Dermis blood vessel endothelial cell (primary cell): ENCODE measurements at places on chromosomes 13 and 19.

DNA sequence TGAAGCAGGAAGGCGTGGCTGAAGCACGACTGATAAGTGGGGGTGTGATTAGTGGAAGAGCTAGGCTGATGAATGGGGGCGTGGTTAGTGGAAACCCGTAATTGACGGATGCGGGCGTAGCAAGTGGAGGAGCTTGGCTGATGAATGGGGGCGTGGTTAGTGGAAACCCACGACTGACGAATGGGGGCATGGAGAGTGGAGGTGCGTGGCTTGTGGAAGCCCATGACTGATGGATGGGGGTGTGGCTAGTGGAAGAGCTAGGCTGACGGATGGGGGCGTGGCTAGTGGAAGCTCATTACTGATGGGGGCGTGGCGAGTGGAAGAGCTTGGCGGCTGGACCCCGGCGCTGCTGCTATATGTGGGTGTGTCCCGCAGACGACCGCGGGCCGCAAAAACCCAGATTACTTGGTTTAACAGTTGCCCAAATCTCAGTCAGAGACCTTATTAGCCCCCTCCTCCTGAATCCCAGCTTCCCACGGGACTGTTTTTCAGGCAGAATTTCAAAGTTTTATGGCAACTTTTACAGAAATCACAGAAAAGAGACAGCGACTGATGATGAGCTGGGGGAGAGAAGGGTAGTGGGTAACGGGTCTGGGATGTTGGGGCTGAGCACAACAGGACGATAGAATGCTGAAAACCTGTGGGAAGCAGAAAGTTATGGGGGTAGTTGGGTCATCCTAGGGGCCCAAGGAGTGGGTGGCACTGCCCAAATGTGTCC is 9.0 kb upstream of the MEIS3 start:
- peak; percentile 99 for DNase-seq

GRCh38 chr19:32317086-32317485 is 28.3 kb upstream of the ZNF507 start:
- DNase-seq = no peak

- peak; percentile 9 for DNase-seq
Observed at GRCh38 chr13:45595965-45596364, 19.6 kb downstream of the ERICH6B start.

- no peak for DNase-seq
Observed at GRCh38 chr19:48681127-48681470, 8.3 kb upstream of the NTN5 start.

DNA sequence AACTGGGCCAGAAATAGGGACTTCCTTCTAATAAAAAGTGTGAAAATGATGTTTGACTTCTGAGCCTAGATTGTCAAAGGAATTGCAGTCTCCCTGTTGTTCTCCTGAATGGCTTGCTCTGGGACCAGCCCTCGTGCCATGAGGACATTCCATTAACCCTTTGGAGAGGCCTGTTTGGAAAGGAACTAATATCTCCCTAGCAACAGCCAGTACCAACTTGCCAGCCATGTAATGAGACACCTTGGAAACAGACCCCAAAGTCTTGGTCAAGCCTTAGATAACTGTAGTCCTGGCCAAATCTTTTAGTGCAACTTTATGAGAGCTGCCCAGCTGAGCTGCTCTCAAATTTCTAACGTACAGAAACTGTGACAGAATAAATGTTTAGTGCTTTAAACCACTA is 8.2 kb upstream of the SIAH3 start:
- peak; percentile 9 for DNase-seq

GRCh38 chr13:29523199-29523961 is 72.1 kb downstream of the SLC7A1 start:
- DNase-seq = peak; percentile 70

GRCh38 chr13:103510007-103510535 is 443.9 kb upstream of the SLC10A2 start:
- no peak for DNase-seq

DNA sequence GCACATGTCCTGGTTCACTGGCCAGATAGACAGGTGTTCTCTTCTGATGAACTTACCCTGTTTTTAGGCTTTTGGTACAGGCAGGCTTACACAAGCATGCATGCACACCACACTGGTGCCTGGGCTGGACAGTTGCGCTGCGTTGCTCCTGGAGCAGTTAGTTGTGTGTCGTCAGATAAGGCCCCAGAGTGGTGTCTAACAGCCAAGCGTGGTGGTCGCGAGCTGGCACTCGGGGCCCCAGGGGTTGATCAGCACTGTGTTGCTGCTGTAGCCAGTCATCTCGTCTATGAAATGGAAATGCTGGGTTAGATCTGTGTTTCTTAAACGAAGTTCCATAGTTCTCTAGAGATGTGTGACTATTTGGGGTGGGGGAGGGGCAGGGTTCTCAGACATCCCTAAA is 24.6 kb upstream of the TEX29 start:
- DNase-seq = no peak

- DNase-seq = no peak
Observed at GRCh38 chr19:49059053-49059452, 1.5 kb upstream of the CGB7 start.

DNA sequence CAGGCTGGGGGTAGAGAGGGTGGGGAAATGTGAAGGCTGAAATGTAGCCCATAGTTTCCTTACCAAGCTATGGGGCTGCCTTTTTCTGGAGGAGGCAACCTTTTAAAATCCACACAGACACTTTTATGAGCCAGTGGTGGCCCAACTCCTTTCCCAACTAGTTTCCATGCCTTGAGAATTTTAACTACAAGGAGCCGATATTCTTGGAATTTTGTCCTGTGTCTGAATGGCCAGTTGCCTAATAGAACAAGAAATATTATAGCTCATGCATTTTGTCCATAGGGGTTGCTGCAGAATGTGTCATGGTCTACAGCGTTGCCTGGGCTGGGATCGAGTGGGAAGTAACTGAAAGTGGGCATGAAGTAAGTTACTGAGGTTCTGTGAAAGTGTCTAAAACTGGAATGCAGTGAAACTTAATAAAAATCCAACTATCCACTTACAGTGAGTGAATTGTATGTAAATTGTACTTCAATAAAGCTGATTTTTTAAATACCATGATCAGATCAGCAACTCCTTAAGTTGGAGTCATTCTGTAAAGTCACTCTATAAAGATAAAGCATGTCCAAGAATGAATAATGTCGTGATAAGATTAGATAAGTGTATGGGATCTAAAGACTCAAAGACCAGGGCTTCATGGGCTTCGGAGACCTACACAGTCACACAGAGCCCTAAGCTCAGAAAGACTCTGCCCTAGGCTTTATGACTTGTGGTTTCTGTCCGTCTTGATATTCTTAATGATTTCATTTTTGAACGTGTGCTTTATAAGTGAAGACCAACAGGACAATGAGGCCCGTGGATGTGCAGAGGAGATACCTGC is 122.6 kb upstream of the FNDC3A start:
- no peak for DNase-seq

DNA sequence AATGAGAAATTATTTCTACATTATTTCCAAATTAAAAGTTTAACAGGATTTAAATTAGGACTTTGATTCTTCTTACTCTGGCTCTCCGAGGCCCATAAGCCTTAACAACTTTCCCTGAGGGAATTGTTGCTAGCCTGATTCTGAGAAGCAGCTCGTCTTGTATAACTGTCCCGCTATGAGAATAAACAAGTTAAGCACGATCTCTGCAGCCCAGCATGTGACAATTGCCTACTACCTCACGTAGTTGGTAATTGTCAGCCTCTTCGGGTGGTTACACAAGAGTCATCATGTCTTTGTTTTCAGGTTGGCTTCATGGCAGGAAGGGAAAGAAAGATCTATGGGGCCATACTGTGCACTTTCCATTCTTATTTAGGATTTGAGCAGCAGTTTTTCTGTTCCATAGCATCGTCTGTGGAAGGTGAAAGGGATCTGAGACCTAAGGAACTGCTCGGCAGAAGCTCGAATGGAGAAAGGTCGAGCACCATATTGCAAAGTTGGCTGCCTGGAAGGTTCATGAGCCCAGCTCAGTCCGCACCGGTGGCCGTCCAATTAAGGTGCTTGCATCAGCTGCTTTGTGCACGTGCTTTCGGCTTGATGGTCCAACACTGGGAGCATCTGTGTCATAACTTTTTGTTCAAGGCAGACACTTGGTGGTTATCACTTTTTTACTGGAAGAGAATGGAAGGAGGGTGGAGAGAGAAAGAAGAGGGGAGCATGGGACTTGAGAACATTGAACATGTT is 1.8 kb upstream of the STARD13 start:
- no peak for DNase-seq

GRCh38 chr13:34070544-34071303 is 252.8 kb downstream of the RFC3 start:
- no peak for DNase-seq

- DNase-seq = no peak
Observed at GRCh38 chr13:104847922-104848321, 1687.5 kb downstream of the EFNB2 start.

GRCh38 chr13:33014291-33014690 is 1.9 kb upstream of the KL start:
- no peak for DNase-seq

GRCh38 chr19:19329126-19329525 is 8.5 kb downstream of the MAU2 start:
- DNase-seq = peak; percentile 65

GRCh38 chr19:2354670-2355069 is 5.4 kb upstream of the TMPRSS9 start:
- no peak for DNase-seq

DNA sequence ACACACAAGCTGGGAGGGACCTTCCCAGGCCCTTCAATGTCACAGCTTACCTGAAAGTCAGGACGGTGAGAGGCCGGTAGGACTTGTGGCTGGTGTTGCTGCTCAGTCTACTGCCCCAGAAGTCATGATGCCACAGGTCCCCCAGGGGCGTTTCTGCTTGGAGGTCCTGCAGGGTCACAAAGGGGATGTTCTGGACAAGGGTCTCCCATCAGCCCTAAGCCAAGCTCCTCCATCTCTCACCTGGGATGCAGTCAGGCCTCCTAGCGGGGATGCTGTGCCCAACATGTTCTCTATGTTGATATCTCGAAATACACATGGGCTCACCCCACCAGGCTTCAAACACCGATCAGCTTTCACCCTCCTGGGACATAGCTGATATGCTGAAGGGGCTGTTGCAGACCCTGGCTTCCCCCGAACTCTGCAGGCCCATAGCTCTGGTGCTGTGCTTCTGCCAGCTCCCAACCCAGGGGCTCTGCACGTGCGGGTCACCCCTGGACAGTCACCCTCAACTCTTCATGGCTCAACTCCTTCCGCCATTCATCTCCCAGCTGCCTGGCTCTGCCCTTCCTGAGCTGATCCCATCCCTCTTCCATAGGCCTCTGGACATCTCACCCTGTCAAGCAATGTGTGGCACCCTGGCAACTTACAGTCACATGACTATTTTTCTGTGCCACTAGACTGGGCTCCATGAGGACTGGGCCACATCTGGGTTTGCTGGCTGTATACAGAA is 10.3 kb downstream of the TMTC4 start:
- no peak for DNase-seq

GRCh38 chr13:33937373-33938098 is 119.6 kb downstream of the RFC3 start:
- peak; percentile 10 for DNase-seq

GRCh38 chr13:113548171-113548641 is 36.3 kb upstream of the TFDP1 start:
- no peak for DNase-seq

DNA sequence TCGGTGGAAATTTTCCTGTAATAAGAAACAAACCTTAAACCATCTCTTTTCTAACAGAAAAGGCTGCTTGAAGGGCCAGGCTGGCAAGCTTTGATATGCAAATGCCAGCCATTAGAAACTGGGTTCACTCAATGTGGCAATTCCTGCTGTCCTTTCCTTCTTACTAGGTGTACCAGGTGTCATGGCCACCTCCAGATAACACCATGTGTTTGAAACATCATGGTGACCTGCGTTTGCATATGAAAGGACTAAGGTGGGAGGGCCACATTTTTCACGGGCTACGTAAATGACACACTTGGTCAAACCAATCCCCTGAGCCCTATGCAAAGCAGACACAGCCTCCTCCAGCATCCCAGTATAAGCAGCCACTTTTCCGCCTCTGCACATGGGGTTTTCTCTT is 789.1 kb upstream of the SLITRK5 start:
- DNase-seq = no peak

DNA sequence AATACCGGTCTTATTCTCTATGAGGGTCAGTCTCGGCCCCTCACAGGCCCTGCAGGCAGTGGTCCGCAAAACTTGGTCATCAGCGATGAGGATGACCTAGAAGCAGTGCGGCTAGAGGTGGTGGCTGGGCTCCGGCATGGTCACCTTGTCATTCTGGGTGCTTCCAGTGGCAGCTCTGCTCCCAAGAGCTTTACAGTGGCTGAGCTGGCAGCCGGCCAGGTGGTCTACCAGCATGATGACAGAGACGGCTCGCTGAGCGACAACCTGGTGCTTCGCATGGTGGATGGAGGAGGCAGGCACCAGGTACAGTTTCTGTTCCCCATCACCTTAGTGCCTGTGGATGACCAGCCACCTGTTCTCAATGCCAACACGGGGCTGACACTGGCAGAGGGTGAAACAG is 1.8 kb downstream of the FREM2 start:
- no peak for DNase-seq

DNA sequence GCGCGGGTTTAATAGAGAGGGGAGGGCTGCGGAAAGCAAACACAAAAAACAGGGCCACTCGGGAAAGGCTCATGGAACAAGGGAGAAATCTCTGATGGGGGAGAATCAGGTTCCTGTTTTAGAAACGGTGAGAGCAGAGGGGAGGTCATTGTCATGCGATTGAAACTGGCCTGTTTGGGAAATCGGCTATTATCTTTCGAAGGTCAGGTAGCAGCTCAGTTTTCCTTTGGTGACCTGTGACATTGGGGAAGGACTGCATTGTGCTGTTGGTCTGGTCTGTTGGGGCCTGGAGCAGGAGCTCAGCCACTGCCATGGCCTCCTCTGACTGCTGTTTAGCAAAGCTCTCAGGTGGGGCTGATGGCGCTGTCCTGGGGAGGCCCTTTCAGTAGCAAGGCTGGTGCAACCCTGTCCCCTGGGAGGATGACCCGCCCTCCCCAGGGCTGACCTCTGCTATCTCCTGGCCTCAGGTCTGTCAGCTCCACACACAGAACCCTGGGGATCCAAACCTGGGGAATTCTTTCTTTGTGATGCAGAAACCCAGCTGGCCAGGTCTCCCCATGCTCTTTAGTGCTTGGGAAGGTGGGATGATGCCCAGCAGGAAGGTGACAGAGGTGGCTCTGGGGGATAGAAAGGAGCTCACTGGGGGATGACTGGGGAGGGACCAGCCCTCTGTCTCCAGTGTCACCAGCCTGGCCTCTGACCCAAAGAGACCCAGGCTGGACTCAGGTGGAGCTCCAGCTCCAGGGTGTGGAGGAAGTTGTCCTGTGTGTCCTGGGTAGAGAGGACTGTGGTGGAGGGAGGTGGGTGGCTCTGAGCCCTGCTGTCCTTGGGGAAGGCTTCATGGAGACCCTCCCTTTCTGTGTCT is 21.2 kb upstream of the CD177 start:
- no peak for DNase-seq

GRCh38 chr19:33395561-33396550 is 22.3 kb downstream of the CEBPG start:
- peak; percentile 26 for DNase-seq

- DNase-seq = no peak
Observed at GRCh38 chr13:22031702-22032286, 360.9 kb downstream of the FGF9 start.
